ENCODE measurements at places on chromosomes 16 and 17.

- DNase-seq: peak; percentile 78
Observed at GRCh38 chr16:2584729-2585650, 47.2 kb downstream of the PDPK1 start.

DNA sequence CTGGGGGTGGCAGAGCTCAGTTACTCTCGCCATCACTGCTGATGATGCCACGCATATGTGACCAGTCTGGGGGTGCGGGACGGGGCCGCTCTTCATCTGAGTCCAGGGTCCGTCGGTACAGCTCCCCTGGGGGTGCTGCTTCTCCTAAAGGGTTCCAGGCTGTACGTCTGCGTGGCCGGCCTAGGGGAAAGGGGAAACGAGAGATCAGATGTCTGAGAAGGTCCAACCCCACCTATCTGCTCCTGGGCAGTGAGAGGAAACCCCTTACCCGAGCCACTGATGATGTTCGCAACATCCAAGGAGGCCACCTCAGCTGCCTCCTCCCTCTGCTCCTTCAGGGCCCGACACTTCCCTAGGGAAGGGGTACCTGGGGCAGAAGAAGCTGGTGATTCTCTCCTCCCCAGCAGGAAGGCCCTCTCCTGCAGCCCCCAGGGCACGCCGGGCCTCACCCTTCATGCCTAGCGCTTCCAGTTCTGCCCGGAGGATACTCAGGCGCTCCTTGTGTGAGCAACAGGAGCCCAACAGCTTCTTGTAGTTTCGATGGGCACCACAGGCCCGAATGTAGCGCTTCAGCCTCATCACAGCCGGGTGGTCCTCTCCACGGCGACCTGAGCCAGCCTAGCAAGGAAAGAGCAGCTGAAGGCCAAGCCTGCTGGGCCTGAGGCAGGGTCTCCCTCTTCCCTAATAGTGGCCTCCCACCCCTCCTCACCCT lies 2.1 kb downstream of the HIRIP3 start:
- DNase-seq: no peak

- DNase-seq: no peak
Observed at GRCh38 chr16:57798267-57798810, 4.0 kb downstream of the KIFC3 start.

GRCh38 chr17:82283208-82283749 lies 9.8 kb upstream of the CSNK1D start:
- no peak for DNase-seq

- no peak for DNase-seq
Observed at GRCh38 chr16:64585367-64585766, 536.5 kb downstream of the CDH11 start.

DNA sequence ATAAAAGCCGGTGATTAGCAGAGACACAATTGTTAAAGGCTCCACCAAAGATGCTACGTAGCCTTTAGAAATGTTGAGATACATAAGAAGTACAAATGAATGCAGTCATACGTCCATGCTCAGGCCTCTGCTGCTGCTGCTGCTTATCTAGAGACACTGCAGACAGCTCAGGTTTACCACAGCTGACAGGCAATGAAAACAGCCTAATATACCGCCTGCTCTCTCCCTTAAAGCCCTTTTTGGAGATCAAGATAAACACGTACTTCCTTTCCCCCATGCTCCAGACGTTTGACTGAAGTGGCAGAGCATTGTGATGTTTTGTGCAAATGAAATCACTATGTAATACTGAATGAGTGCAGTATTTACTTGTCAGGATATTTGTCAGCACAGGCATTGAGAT lies 185.3 kb downstream of the AATF start:
- peak; percentile 18 for DNase-seq

DNA sequence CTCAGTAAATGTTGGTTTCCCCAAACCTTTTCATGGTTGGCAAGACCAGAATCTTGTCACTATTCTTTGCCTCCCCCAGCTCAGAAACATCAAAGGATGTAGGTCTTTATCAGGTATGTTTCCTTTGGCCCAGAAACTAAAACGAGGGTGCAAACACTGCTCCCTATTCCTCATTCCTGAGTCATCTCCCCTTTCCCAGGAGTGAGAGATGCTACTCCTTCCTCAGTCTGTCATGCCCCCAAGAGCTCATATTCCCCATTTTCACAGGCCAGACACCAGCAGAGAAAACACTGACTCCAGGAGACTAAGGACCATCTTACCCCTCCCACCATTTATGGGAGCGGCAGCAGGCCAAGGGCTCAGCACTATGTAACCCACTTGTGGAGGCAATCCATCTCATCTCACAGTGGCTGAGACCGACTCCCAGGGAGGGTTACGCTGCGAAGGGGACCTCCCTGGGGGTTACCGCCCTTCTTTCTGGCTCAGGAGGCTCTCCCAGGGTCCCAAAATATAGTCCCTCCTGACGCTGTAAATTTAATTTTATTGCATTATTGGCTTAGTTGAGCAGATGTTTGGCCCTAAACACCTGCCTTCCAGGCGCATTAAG lies 1.5 kb downstream of the GEMIN4 start:
- DNase-seq: no peak

GRCh38 chr16:34743115-34743514 lies 1283.7 kb downstream of the TP53TG3F start:
- DNase-seq: no peak

DNA sequence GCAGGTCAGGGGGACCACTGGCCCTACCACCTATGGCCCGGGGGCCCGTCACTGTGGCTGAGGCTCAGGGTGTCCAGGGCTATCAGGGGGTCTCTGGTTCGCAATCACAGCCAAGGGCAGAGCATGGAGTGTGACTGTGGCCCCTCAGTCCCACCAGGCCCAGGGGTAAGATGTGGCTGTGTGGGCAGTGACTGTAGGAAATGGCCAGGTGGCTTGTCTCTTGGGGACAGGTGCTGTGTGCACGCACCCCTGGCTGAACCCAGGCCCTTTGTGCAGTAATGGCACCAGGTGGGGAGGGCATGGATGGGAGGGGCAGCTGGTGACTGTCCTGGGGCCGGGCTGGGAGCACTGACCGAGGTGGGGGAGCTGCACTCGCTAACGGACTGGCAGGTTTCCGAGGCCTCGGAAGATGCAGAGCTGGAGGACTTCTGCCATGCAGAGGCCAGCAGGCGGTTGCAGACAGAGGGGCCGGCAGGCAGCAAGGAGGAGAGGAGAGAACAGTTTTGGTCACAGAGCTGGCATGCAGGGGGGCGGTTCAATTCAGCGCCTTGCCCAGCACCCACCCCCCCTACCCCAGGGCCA lies 18.8 kb downstream of the IL34 start:
- no peak for DNase-seq

GRCh38 chr17:21376759-21377690 lies 868 bp downstream of the KCNJ12 start:
- DNase-seq: peak; percentile 58

- no peak for DNase-seq
Observed at GRCh38 chr17:40063901-40064531, 1.3 kb downstream of the THRA start.

DNA sequence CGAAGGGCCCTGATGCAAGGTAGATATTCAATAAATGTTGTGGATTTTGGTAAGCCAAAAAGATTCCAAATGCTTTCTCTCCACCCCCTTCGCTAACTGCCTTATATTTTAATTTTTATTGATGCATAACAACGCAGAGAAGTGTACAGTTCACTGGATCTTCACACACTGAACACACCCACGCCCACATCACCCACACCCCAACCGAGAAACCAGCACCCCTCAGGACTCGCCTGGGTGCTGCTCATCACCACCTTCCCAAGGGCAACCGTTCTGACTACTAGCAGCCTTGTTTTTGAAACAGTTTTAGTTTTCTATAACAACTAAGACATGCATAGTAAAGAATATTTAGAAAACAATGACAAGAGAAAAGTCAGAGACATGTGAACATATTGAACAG lies 9.1 kb upstream of the PLCG2 start:
- DNase-seq: no peak

DNA sequence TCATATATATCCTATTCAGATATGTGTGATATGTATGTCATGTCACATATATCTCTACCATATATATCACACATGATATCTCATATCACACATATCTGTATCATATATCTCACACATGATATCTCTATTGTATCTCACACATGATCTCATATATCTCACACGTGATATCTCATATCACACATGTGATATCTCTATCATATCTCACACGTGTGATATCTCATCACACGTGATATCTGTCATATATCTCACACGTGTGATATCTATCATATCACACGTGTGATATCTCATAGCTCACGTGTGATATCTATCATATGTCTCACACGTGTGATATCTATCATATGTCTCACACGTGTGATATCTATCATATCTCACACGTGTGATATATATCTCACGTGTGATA lies 240.7 kb downstream of the MAP2K4 start:
- DNase-seq: no peak

GRCh38 chr17:29699283-29699682 lies 76.6 kb upstream of the CORO6 start:
- no peak for DNase-seq

DNA sequence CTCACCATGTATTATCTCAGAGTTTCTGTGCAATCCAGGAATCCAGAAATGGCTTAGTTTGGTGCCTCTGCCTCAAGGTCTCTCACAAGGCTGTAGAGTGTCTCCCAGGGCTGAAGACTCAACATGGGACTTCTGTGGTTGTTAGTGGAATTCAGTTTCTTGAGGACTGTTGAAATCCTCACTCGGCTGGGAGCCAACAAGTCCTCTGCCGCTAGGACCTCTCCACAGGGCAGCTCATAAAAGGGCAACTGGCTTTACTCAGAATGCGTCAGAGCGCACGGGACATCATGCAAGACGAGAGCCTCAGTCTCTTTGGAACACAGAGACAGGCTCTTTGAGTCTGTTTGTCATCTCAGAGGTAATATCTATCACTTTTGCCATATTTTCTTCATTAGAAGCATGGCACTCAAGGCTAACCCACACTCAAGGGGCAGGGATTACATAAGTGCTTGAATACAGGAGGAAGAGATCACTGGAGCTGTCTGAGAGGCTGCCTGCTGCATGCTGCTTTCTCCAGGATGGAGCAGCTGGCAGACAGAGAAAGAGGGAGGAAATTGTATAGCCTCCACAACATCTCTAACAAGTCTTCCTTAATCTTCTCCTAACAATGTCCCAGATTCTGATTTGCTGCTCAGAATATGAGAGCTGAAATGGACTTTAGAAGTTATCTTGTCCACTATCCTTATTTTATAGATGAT lies 97.5 kb upstream of the ASIC2 start:
- no peak for DNase-seq

Measured in lung (tissue), 17 donors.